8988T (cell line): ENCODE measurements at places on chromosomes 1 and 21.

GRCh38 chr1:43637267-43637666, 12.7 kb upstream of the KDM4A start:
- no peak for DNase-seq

GRCh38 chr1:172674831-172675613, 16.1 kb downstream of the FASLG start:
- DNase-seq, result no peak

- no peak for DNase-seq
Measured at GRCh38 chr1:205577874-205578658, 53.7 kb downstream of the ELK4 start.

DNA sequence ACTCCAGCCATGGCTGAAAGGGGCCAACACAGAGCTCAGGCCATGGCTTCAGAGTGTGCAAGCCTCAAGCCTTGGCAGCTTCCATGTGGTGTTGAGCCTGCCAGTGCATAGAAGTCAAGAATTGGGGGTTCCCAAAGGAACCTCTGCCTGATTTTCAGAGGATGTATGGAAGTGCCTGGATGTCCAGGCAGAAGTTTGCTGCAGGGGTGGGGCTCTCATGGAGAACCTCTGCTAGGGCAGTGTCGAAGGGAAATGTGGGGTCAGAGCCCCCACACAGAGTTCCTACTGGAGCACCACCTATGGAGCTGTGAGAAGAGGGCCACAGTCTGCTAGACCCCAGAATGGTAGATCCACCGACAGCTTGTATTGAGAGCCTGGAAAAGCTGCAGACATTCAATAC, 29.8 kb upstream of the CD55 start:
- no peak for DNase-seq

DNA sequence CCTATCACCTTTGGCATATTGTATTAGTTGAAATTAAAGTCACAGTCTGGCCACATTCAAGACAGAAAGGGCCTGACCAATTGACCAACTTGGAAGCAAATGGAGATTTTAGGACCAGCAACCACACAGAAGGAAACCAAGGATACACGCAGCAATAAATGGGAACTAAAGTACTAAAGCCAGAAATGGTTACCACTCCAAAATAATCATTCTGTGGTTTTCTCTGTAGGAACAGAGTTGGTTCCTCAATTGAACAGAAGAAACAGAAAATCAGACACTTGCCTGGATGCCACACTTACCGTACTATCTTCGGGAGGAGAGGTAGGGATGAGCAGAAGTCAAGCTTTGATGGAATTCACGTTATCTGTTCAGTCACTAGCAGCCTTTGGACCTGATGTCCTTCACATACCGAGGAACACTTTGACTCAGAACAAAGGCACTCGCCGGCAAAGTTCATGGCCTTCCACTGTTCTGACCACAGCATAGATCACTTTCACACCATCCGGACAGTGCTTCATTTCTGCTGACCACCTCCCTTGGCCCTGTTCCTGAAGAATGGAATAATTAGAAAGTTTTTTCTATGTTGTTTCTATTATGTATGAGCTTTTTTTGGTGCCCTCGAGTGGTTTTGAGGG, 96.9 kb downstream of the LPAR3 start:
- no peak for DNase-seq

- DNase-seq, result no peak
Measured at GRCh38 chr21:35529171-35529863, 480.2 kb upstream of the RUNX1 start.

GRCh38 chr1:41482001-41482765, 2.3 kb downstream of the EDN2 start:
- no peak for DNase-seq

DNA sequence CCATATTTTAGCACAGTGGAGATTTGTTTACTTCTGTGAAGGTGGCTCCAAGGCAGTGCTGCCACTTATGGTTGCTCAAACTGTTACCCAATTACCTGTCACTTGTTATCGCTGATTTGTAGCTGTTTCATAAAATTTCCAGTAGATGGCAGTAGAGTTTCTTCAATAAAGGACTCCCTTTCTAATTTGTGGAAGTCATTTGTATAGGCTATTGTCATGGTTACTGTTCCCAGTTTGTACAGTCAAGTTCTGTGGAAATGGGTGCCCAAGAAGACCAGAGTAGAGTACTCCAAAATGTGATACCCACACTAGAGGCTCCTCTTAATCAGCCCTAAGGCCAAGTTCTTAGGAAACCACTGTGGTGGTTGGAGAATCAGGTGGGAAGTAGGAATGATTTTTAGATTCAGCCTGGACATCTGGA, 186.1 kb downstream of the CLEC20A start:
- DNase-seq, result peak; percentile 17

DNA sequence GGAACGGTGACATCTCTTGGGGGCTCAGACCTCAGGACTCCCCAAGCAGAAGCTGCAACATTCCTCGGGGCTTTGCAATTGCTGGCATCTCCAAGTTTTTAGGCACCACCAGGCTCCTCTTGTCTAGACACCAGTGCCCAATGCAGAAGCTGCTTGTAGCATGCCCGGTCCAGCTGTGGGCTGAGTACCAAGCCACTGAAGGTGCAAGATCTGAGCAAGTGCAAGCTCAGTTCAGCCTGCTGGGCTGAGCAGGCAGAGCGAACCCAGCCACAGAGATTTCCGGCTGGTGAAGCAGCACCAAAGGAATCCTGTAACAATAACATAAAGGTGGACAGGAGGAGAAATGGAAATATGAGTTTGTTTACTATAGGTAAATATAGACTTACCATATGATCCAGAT, 995.4 kb upstream of the B3GALT2 start:
- no peak for DNase-seq

- peak; percentile 49 for DNase-seq
Measured at GRCh38 chr1:243946946-243947345, 96.9 kb upstream of the AKT3 start.

DNA sequence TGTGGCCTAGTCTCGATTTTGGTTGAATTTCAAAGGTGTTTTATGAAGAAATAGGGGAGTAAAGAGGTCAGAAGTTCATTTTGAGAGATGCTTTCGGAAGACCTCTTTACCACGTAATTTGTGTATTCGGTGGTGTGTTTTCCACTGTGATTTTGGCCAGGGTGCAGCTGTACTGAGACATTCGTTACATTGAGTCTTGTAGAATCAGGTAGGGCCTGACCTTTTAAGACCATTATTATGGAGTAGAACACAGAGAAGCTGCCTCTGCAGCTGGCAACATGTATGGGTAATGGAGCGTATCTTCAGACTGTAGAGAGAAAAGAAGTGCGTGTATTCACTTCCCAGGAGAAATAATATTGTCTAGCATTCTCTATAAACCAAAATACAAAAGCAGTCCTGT, 326.5 kb downstream of the PDE4B start:
- no peak for DNase-seq

- DNase-seq, result no peak
Measured at GRCh38 chr1:2109581-2110021, 59.4 kb downstream of the PRKCZ start.

DNA sequence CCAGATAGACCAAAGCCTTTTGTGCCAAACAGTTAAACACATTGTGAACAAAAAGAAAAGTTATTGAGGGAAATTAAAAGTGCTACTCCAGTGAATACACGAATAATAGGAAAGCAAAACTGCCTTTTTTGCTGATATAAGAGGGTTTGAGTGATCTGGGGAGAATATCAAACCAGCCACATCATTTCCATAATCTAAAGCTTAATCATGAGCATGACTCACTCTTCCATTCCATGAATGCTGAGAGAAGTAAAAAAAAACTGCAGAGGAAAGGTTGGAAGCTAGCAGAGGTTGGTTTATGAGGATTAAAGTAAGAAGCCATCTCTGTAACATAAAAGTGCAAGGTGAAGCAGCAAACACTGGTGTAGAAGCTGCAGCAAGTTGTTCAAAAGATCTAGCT, 350.6 kb upstream of the NCAM2 start:
- no peak for DNase-seq

DNA sequence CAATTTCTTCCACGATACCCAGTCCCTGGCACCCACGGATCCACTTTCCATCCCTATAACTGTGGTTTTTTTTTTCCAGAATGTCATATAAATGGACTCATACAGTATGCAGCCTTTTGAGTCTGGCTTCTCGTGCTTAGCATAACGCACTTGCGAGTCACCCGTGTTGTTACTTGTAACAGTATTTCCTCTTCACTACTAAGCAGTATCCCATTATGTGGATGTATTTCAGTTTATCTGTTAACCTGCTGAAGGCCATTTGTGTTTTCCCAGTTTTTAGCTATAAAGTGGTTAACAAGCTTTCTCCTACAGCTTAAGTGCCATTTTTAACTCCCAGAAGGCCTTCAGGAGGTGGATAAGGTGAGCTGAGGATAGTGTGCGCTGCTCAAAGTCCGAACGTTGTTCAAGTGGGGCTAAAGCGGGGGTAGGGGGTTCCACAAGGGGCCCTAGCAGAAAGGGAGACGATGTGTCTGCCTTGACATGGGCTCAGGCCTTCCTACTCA, 829 bp downstream of the ADAR start:
- DNase-seq, result no peak

GRCh38 chr21:17598437-17598836, 14.3 kb downstream of the BTG3 start:
- no peak for DNase-seq

DNA sequence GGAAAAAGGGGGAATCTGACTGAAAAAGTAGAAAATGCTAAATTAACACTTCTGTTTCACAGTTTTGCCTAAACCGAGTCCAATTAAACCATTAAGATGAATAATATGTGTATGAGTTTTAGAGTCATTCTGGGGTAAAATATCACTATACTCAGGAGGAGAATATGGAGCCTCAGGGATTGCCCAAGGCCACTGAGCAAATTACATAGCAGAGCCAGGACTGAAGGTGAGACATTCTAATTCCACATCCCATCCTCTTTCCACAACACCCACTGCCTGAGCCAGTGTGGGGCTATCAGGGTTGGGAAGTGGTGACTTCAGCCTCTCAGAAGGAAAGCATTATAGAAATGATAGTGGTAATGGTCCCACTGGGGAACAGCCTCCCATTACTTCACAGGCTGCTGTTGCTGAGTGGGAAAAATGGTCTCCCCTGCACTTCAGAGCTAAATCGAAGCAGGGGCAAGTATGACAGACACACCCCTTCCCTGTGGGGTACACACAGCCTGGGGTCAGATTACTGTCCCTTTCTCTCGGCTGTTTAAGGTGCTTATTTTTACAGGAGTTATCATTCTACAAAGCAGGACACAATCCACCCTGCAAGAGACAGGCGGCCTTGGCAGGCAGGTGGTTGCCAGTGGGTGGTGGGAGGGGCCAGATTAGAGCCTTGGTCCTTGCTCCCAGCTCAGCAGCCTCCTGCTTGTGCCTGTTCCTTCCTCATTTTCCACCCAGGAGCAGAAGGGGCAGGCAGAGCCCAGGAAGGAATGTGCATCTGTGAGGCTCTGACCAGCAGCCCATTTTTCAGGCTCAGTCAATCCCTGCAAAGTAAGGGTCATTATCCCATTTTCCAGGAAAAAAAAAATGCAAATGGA, 9.5 kb upstream of the BCAR3 start:
- no peak for DNase-seq

DNA sequence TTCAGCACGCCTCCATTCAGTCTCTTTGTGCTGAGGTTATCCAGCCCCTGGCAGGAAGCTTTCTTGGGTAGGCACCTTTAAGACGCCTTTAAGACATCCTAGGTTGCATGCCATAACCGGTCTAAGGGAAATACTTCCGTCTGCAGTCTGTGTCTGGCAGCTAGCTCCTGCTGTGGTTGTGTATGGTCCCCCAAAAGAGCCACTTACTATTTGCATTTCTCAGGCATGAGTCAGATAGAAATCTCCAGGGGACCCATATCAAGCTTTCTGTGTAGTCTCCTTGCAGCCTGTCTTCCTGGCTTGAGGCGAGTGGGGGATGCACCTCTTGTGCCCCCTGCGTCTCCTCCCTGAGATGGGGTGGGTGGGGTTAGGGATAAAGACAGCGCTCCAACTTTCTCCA, 10.0 kb upstream of the RYR2 start:
- DNase-seq, result peak; percentile 46

DNA sequence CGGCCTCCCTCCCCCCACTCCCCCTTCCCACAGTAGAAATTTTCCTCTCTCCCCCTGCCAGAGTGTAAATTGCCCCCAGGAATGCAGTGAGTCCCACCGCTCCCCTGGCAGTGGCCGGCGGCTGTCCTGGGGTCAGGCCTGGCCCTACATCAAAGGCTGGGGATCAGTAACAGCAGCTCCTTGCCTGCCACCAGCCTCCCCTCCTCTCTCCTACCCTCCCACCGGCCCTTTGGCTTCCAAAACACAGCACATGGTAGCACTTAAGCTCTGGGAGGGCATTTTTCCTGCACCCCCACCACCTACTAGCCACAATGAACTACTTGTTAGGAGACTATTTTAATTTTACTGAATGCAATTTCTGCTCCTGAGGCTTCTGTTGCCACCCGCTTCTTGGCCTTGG, 9.0 kb upstream of the COL8A2 start:
- no peak for DNase-seq

DNA sequence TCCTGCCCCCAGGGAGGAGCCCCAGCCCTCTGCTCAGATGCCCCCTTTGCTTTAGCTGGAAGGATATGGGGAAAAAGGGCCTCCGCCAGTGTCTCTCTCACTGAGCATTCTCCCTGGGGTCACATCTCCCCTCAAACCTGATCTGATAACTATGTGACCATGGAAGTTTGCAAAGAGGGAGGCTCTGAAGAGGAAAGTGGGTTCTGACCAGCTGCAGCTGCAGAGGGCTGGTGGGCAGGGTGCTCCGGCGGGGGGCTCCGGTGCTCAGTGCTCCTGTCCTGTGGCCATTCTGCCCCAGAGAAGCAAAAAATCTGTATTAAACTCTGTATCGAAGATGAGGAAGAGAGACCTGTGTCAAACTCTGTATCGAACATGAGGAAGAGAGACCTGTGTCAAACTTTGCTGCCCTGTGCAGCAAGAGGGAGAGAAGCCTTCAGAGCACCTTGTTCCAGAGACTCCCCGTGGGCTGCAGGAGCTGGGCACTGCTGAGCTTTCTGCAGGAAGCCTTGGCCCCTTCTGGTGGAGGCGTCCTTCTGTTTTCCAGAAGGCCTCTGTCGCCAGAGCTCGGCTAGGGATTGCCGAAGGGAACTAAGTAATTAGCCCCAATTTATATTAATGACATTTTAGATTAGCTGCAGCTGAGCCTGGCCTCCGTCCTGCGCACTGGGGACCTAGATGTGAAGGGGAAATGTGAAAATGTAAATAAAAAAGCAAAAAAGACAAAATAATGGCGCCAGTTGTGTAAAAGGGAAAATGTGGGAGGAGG, 186.2 kb upstream of the C1orf174 start:
- no peak for DNase-seq
